Fibroblast of skin of right biceps (primary cell): ENCODE measurements at places on chromosomes 5 and 9.

DNA sequence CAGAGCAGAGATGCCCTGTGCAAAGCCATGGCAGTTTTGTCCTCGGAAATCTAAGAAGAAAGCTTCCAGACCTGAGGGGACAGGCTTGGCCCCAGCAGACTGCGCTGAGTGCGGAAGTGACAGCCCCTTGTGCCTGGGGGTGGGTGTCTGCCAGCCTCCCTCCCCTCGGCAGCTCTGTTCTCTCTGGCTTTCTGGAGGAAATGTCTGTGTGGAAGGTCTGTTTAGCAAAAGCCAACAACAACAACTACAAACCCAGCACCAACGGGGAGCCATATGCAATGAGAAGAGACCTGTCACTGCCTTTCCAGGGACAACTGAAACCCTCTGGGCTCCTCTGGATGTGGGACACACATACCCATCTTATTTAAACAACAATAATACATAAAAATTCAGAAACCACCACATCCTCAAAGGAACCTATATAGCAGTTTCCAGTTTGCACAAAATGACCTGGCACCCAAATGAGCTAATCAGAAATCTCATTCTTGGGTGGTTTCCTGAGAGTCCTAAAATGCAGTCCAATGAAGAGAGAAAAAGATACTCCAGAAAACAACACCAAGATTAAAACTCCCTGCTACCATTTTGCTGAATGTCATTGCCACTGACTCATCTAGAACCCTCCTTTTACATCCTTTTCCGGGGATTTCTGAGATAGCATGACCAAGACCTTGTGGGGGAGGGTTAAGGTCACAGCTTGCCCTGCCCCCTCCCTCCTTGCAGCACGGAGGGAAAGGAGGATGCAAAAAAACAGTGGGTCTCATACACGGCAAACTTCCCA, 97.7 kb downstream of the AK8 start:
- no peak for DNase-seq

- no peak for DNase-seq
Measured at GRCh38 chr9:16816011-16816410, 54.5 kb downstream of the BNC2 start.

GRCh38 chr9:81787747-81788632, 98.6 kb upstream of the TLE1 start:
- peak; percentile 98 for DNase-seq

DNA sequence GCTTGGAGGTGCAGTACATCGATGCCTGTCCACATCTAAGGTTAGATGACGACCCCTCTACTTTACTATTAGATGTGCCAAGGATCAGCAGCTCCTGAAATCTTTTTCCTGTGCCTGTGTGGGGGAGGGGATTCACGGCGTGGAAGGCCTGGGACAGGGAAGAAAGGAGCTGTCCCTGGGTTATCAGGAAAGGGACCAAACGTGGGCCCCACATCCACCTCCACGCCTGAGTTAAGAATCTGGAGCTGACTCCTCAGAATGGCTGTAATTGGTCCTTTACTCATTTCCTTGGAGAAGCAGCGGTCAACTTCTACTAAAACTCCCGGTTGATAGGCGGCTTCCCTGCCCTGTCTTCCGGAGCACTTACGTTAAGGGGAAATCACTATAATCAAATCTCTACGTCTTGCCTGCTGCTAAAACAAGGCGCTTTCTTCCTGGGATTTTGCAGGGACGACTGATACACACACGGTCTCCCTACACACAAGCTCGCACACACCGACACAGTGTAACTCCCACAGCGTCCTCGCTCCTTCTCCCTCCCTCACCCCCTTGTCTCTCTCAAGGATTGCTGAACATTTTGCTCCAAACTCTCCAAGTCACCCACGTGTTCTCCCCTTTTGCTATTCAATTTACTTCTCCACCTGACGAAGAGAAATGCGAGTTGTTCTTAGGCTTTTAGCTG, 1.4 kb downstream of the PDE4D start:
- DNase-seq = no peak

DNA sequence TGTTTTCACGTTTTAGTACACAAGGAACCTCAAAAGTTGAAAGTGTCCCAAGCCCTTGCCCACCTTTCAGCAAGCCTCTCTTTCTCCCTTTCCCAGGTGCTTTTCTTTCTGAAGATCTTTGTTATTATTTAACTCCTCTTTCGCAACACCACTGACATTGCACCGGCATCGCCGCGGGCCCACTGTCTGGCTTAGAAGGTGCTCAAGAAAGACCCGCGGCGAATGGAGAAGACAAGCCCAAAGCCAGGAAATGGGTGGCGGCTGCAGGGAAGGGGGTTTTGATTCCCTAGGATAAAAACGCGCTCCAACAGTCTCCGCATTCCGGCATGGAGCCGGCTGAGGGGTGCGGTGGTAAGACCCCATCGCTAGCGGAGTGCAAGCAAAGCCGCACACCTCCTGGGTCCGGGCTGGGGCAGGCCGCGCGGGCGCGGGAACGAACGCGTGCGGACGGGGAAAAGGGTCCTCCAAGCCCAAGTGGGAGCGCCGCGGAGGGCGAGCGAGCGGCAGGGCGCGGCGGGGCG, 404 bp upstream of the AFAP1L1 start:
- no peak for DNase-seq

DNA sequence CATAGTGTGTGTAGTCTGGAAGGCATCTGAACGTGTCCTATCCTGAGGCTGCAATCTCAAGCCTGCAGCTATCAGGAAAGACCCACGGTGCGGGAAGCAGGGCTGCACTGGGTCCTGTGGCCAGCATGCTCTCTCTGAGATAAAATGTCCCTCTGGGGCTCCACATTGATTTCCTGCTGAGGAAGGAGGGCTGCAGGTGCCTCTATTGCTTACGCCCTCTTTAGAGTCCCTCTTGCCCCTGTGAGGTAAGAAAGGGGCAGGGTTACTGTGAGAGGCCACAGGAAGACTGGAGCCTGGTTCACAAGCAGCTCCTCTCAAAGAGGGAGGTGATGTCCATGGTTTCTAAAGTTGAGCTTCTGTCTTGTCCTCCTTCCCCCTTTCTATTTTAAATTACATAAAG, 299.9 kb upstream of the RFX3 start:
- no peak for DNase-seq

DNA sequence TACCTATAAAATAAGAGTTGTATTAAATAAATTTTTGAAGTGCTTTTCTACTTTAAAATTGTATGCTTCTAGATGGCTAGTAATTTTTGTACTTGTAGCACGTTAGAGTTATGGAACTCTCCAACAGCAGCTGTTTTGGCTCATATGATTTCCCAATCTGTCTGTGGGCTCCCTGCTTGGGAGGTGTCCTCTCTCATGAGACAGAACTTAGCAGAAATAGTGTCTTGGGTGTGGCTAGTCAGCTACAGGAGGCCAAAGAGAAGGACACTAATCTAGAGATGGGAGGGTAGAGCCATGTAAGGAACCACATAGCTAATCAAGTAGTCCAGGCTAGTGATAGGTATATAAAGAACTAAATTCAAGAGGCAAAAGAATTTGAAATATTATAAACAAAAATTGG, 78.4 kb upstream of the DAB2 start:
- peak; percentile 46 for DNase-seq

DNA sequence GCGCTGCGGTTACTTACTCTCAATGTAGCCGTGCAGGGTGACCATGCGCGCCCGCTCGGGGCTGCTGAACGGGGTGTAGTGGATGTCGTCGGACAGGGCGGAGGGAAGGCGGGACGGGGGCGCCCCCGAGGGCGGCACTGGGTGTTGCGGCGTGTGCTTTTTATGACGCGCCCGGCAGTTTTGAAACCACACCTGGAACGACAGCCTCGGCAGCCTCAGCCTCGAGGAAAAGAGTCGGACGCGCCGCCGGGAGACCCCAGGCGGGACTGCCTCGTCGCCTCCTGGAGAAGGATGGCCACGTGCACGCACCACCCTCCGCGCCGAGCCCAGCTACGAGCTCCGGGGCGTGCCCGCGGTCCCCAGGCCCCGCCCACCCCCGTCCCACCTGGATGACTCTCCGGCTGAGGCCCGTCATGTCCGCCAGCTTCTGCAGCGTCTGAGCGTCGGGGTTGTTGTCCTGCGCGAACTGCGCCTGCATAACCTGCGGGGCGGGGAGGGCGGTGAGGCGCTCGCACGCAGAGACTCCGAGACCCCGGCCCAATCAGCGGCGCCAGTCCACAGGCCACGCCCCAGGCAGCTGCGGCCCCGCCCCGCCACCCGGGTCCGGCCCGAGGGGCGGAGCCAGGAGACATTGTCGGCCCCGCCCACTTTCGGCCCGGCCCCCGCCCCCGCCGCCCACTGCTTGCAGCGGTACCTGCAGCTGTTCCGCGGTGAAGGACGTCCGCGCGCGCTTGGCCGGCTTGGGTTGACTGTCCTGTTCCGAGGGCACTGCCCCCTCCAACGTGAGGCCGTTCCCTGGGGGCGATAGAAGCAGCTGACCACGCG, 15.0 kb downstream of the LHX6 start:
- DNase-seq = peak; percentile 23

DNA sequence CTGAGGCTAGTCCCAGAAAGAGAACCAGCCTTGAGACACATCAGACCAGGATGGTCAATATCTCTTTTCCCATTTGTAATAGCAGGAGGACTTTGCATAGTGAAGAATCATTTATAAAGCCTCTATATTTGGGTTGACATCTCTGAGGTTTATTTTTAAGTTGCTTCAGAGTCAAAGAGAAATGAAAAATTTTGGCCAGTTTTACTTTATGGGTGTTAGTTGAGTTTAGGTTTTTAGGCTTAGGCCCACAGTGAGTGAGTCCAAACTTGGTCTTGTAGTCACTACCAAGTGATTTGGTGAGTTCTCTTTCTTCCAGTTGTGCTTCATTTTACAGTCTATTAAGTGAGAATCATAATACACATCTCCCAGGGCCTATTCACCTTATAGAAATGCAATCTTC, 5.3 kb upstream of the MEF2C start:
- no peak for DNase-seq
